HuH-7.5 (cell line): ENCODE measurements at places on chromosomes 2 and 18.

- DNase-seq: no peak
Observed at GRCh38 chr2:40431600-40431955, 20.3 kb downstream of the SLC8A1 start.

DNA sequence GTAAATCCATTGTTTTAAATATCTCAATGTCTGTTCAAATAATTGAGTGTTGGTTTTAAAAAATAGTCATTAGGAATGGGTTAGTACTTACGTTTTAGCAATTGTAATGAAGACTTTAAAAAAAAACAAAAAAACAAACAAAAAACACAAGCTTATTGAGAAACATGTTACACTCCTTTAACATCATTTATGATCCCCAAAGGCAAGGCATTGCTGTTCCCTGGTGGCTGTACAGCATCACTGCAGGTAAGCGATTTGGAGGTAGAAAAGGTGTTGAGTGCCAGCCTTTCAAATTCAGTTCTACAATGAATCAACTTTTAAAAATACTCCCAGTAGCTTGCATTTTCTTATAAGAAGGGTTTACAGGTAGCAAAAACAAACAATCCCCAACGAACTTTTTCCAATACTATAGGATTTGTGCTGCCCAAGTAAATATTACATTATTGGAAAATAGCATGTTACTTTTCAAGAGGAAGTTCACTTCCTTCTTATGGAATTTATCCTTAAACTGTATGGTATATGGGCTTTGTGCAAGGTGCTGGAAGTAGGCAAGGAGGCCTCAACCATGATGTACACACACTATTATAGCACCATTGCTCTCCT, 27.5 kb downstream of the CNRIP1 start:
- DNase-seq: peak; percentile 17

DNA sequence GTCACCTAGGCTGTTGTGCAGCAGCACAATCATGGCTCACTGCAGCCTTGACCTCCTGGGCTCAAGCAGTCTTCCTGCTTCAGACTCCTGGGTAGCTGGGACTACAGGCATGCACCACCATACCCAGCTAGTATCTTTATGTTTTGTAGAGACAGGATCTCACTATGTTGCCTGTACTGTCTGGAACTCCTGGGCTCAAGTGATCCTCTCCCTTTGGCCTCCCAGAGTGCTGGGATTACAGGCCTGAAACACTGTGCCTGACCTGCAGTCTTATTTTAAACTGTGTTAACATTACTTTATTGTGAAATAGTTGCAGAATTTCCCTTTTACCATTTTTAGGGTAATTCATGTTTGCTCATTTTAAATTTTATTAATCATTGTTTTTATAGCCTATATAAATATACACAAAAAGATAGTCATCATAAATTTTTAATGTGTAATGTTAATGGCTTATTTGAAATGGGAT, 24.6 kb downstream of the EML4 start:
- no peak for DNase-seq

DNA sequence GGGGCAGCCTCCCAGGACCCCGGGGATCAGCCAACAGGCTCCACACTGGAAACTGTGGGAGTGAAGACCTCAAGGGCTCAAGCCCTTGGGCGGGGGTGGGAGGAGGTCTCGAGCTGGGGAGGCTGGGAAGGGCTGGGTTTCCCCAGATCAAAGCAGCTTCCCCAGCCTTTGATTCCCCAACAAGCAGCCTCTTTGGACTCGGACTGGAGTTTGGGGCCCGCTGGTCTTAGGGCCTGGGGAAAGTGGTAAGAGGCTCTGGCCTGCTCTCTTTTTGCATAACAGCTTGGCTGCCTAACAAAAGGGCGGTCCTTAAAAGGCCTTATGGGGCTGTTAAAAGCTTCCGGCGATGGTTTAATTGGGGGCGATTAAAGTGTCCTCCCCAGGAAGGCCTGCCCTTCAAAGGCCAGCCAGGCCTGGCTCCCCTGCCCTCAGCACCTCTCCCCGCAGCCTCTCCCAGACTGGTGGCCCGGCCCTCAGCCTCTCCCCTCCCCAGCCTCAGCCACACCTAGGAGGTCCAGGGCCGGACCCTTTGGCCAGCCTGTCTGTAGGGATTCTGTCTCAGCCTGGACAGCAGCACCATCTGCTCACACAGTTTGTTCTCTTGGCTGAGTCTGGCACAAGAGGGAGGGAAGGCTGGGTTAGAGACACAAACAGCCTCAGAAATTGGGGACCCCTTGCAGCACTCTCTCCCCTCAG, 39.6 kb downstream of the ZFP36L2 start:
- no peak for DNase-seq

DNA sequence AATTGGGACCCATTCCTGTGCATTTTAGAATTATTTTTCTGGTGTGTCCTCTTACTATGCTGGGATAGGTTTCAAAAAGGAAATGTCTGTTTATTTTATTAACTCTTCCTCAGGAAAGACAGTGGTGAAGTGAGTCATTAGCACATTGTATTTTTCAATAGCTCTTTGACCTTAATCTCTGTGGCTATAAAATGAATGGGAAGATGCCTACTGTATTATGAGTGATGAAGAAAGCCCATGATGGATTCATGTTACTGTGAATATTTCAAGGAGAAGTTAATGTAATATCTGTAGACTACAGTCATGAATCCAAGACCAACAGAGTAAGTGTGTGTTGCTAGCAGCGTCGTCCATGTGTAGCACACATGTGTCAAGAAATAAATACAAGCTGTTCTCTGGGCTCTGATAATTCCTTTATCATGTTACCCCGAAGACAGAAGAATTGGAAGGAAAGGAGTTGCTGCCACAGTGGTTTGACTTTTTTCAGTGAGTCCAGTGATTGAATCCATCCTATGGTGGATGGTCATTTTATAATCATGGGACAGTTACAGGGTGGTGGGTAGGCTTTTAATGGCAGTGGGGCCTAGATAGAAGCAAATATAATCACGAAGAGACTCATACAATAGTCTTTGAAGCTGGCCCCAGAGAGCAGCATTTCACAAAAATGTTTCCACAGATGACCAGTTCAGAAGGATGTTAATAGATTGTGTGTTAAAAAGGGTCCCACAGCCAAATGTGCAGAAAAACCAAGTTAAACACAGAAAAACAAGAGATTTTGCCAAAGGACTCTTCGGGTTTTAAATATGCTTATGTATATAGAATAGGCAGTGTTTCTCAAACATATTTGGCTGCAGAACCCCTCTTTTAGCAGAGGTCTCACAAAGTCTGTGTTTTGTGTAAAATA, 239.7 kb upstream of the RASGRP3 start:
- no peak for DNase-seq

DNA sequence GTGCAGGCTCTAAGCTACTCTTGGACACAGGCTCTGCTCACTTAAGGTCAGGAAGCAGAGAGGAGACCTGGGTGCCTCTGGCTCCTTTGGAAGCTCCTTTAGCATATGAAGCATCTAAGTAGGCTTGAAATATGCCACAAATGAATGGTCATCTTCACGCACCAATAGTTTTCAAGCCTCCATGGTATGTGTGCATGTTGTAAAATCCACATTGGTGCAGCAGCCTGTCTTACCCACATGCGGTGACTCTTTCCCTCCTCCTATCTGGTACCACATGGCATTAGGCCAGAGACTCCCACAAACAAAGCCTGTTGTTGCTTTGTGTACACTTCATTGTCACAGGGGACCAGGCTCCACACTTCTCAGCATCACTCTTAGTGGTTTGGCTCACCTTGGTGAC, 442.2 kb upstream of the RAB12 start:
- no peak for DNase-seq

DNA sequence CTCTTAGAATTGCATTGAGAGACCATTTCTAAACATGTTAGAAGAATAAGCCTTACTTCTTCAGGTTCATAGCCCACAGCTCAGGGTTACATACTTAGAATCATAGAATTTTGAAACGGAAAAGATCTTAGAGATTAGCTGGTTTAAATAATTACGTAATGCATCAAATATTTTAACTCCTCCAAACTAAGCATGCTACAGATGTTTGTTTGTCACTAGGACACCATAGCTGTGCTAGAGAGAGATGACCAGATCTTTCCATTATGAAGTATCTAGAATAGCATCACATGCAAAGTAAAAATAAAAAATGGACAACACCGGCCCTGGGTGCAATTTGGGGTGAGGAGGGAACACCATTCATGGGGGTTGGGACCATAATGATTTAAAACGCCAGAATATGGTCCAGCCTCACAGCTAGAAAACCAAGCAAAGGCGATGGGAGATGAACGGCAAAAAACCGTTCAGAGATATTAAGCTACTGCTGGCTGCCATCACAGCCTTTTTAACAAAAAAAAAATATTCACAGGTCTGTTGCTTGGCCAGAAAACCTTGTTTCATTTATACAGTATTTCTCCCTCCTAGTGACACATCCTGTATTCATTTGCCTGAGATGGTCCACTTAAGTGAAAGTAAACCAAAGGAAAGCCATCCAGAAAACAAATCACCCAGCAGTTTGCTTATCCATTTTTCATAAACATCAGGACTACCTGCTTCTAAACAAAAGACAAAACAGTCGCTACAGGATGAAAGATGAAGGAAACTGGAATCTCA, 94.2 kb downstream of the EPHA4 start:
- no peak for DNase-seq

GRCh38 chr2:42925742-42926433, 133.5 kb upstream of the HAAO start:
- no peak for DNase-seq

DNA sequence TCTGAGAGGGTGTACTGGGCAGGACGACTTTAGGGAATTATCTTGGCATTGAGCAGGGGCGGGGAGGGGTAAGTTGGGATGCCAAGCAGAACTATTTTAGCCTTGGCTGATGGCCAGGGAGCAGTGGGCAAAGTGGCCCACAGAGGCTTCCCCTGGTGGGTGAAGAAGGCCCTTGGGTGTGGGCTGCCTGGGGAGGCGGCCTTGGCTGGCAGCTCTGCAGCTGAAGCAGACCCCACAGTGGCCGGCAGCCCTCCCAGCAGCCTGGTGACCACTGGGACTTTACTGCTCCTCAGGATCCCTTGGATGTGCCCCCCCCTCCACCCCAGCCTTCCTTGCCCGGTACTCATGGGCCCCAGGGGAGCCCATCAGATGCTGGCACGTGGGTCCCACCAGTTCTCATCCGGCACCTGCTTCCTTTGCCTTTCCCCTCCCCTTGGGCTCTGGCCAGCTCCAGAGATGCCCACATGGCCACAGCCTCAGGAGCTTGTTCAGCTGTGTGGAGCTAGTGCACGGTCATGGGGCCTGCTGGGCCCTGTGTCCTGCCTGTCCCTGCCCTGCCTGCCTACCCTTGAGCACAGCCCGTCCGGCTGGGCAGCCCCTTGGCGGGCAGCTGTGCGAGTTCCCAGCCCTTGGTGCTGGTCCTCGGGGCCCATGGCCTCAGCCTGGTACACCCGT, 122.1 kb upstream of the HS6ST1 start:
- DNase-seq: no peak
